CD4-positive, alpha-beta T cell treated with Interleukin-15 for 4 hours (primary cell): ENCODE measurements at places on chromosomes 1 and 21.

GRCh38 chr1:200081969-200082245, 54.4 kb downstream of the NR5A2 start:
- no peak for DNase-seq

DNA sequence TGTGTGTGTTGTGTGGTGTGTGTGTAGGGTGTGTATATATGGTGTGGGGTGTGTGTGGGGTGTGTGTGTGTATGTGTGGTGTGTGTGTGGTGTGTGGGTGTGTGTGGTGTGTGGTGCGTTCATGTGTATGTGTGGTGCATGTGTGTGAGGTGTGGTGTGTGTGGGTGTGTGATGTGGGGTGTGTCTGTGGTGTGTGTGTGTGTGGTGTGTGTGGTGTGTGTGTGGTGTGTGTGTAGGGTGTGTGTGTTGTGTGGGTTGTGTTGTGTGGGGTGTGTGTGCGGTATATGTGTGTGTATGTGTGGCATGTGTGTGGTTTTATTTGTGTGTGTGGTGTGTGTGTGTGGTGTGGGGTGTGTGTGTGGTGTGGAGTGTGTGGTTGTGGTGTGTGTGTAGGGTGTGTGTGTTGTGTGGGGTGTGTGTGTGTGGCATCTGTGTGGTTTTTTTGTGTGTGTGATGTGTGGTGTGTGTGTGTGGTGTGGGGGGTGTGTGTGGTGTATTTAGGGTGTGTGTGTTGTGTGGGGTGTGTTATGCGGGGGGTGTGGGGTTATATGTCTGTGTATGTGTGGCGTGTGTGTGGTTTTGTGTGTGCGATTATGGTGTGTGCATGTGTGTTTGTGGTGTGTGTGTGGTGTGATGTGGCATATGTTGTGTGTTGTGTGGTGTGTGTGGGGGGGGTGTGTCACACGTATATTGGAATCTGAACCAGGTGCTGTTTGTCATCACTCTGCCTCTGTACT, 17.1 kb upstream of the ZBTB21 start:
- no peak for DNase-seq

- DNase-seq = no peak
Measured at GRCh38 chr1:42973286-42973685, 14.6 kb upstream of the SLC2A1 start.

DNA sequence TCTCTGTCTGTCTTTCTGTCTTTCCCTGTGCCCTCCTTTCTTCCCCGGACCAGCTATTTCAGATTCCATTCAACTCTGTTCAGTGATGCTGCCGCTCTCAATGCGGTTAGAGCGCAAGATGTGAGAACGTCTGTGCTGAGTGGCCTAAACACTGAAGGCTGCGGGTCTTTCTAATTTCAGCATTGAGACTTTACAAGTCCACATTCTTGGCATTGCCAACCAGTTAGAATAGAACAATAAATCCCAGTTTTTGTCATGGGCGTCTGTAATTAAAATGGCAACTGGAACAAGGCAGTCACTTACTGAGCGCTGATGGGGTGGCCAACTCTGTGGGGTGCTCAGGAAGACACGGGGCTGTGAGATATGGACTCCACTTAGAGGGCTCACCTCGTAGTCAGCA, 112.8 kb downstream of the DHRS3 start:
- DNase-seq = no peak

GRCh38 chr1:32266921-32267591, 16.0 kb downstream of the LCK start:
- no peak for DNase-seq

DNA sequence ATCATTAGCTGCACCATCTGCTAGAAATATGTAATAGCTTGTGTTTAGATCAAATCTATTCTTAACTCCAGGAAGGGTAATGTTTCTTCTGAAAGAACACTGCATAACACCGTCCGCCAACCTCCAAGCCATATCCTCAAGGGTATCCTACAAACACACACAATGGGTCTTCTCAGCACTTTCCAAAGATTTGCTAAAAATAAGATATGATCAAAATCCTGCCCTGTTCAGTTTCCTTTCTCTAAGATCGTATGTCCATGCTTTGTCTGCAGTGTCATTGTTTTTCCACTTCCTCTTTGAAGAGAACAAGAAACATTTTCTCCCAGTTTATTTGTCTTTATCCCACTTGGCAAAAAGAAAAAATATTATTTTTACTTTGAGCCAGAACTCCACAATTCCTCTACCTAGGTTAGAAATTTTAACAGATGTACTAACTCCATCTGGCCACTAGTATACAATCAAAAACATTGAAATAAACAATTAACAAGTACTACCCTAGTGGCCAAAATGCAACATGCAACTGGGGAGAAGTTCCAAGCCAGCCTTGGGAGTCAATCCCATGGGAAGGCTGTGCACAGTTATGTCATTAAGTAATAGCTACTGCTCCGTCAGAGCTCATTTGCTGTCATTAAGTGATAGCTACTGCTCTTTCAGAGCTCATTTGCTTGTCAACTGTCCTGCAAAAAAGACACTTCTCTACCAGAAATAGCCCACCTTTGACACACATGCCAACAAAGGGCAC, 37.8 kb downstream of the FRRS1 start:
- no peak for DNase-seq

DNA sequence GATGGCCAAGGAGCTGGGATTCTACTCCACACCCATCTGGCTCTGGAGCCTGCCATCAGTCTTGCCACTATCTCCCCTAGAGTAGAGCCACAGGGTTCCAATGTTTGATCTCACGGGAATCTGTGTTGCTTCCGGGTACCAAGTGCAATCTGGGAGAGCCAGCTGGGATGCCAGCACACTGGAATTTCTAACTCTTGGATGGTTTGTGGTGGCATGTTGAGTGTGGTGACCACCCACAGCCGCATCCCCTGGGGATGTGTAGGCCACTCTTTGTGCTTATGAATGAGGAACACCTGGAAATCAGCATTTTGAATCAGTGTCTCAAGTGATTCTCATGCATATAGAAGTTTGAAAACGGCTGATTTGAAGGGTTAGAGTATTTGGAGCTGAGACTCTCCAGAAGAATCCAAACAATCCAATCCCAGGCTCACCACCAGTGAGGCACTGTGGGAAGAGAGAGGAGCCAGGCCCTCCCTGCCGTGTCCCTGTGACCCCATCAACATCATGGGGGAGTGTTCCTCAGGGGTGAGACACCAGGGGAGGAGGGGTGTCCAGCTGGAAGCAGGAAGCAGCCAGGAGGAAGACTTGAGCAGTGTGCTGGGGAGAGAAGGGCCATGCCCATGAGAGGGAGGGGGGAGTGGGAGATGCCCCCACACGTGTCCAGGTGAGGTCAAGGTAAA, 13.4 kb downstream of the FBLIM1 start:
- no peak for DNase-seq

GRCh38 chr1:111857194-111857651, 101.5 kb downstream of the DDX20 start:
- no peak for DNase-seq

DNA sequence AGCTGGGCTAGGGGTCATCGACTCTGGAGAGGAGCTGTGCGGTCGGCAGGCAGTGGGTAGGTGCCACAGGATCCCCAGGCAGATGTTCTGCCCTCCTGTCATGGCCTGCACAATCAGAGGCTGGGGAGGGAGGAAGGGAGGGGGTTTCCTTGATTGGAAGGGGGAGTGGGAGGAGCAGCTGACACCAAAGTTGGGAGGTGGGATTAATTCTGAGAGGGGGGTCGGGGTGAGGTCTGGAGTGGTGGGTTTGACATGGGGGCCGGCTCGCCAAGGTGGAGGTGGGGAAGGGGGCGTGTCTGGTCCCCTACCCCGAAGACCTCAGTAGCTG, 651 bp upstream of the HPCA start:
- DNase-seq = no peak
